Activated gamma-delta T cell (primary cell): ENCODE measurements at places on chromosomes 16 and 17.

- DNase-seq: no peak
Observed at GRCh38 chr17:76914937-76915336, 46.7 kb downstream of the MGAT5B start.

DNA sequence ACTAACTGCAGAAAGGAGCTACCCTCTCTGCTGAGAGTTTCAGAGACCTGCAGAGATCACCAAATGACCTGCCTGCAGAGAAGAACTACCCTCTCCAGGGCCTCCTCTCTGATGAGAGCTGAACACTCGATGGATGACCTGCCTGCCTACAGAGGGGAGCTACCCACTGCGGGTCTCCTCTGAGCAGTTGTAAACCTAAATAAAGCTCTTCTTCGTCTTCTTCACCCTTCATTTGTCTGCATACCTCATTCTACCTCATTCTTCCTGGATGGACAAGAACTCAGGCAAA is 24.2 kb downstream of the SSH2 start:
- DNase-seq: no peak

- no peak for DNase-seq
Observed at GRCh38 chr17:66477615-66478283, 175.3 kb downstream of the PRKCA start.

GRCh38 chr16:74601126-74601871 is 5.6 kb downstream of the GLG1 start:
- DNase-seq: no peak

DNA sequence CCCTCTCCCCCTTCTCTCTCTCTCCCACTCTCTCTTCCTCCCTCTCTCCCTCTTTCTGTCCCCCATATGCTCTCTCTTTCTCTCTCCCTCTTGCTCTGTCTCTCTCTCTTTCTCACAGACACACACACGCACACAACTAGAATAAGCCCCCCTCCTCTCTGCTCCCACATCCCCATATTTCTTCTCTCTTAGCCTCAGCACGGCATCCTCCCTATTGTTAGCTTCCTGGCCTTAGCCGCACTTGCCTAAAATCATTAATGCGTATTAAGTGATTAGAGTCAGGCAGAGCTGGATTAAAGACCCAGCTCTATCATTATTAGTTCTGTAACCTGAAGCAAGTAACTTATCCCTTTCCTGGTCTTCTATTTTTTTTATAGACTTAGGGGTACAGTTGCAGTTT is 319.0 kb upstream of the C16orf82 start:
- DNase-seq: no peak

- no peak for DNase-seq
Observed at GRCh38 chr17:50458270-50458669, 10.4 kb downstream of the CHAD start.

GRCh38 chr17:76262732-76263344 is 2.3 kb upstream of the UBALD2 start:
- DNase-seq: no peak

DNA sequence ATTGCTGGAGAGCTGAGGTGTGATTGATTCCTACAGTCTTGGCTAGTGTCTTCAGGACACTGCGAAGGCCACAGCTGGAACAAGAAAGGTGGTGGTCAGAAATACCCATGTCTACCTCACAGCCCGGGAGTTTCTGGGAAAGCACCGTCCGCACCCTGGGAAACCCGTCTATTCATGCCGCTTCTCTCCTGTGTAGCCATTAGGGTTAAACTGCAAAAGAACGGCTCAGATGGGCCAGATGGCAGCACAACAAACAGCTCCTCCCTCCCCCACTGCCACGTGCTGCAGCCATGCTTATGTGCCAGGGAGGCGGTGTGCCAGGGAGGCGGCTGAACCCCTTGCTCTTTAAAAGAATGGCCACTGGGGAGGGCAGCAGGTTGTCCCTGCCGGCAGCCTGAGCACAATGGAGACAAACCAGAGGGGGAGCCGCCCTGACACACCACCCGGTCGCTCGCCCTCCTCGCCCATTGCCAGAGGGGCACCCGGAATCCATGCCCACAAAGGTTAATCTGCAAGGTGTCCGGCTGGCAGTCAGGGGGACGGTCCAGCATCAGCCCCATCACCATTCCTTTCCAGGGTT is 65.2 kb downstream of the CYTH1 start:
- DNase-seq: no peak
